ENCODE measurements at places on chromosomes 1 and 21. TPM values are rescaled to one million over a fixed set of nuclear protein-coding genes. Genes with fewer than 3 reads are reported as not detected.
A peak's percentile ranks its signal among the peaks of the same experiment; 100 is the strongest.

Gene ADGRL4
- total RNA-seq: 21.2 TPM

DNA sequence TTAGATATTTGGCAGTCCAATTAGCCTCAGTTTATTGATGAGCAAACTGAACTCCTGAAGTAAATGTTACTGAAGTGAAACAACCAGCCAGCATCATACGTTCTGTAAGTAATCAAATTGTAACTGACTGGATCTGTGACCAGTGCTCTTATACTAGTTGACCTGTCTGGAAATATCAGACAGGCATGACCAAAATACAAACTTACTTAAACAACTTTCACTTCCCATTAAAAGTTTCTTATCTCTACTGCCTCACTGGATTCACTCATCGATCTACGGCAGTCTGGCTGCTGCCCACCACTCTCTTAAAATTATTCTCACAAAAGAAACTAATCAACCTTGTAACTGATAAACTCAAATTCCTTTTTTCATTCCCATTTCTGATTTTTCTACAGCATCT, 56.4 kb downstream of the WDR3 start:
- DNase-seq: no peak

Gene FAM78B
- total RNA-seq: 3.8 TPM

- DNase-seq: no peak
Measured at GRCh38 chr1:197076585-197076984, 9.5 kb upstream of the F13B start.

DNA sequence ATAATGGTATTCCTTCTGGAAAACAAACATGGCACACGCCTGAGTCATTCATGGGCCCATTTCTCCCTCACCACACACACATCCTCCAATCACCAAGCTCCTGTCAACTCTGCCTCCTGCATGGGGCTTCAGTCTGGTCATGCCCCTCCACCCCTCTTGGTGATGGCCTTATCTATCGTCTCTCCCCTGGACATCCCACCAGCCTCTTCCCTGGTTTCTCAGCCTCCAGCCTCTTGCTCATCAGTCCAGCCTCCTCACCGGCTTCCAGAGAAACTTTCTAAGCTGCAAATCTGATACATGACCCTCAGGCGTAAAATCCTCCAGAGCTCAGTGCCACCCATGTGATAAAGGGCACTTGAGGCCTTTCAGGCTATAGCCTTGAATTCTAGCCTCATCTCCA, 243.9 kb downstream of the FOXD2 start:
- no peak for DNase-seq

DNA sequence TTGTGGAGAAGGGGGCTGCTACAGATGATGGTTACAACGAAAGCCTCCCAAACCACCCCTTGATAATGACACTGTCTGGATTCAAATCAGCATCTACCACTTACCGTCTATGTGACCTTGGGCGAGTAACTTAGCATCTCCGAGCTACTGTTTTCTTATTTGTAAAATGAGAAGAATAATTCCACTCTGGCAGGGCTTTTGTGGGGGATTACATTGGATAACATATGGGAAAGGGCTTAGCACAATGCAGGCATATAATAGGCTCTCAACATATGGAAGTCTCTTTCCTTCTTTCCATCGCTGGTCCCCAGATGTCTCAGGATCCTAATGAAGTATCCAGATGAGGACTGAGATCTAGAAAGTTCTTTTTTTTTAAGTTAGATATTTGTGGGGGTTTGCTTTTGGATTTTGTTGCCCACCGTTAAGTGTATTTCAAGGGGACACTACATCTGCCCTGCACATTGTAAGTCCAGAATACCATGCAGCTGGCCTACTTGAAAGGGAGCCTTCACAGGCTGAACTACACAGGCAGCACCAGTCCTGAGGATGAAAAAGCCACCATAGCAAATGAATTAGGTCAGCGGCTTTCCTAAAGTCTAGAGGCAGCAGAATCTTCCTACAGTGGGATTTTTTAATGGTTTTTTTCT, 172.2 kb upstream of the IRF2BP2 start:
- DNase-seq: no peak

GRCh38 chr1:64437453-64437852, 32.5 kb upstream of the CACHD1 start:
- no peak for DNase-seq

DNA sequence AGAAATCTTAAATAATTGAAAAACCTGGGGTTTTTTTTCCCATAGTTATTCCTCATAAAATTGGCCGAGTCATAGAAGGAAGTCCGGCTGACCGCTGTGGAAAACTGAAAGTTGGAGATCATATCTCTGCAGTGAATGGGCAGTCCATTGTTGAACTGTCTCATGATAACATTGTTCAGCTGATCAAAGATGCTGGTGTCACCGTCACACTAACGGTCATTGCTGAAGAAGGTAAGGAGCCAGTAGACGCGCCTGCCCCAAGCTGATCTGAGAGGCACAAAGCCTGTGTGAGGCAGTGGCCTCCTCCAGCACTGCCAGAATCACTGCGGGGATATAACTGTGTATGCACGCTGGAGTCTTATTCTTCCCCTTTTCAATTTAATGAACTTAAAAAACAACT, 100.3 kb downstream of the PHTF1 start:
- no peak for DNase-seq

DNA sequence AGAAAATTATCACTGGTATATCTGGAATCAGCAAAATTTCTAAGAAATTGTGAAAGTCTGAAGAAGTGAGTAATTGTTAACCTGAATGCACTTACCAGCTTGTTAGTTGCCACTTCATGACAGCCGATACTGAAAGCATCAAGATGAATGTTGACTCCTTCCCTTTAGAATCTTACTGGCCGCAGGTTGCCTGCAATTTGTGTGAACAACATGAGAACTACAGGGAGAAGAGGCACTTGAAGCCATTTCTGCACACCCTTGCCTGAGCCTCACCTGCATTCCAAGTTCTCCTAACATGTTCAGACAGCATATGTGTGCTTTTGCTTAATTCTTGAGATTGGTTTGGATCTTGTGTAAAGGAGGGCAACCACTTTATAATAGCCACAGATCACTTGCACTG, 59.2 kb upstream of the SSX2IP start:
- DNase-seq: no peak

Gene RNPEP
- total RNA-seq: 11.6 TPM

Gene ARMH1
- 0.92 TPM for total RNA-seq

Gene ADAMTS5
- total RNA-seq: 3.0 TPM

- DNase-seq: no peak
Measured at GRCh38 chr1:46546210-46546609, 5.2 kb downstream of the KNCN start.

GRCh38 chr1:43446388-43446740, 7.4 kb downstream of the HYI start:
- DNase-seq: no peak

DNA sequence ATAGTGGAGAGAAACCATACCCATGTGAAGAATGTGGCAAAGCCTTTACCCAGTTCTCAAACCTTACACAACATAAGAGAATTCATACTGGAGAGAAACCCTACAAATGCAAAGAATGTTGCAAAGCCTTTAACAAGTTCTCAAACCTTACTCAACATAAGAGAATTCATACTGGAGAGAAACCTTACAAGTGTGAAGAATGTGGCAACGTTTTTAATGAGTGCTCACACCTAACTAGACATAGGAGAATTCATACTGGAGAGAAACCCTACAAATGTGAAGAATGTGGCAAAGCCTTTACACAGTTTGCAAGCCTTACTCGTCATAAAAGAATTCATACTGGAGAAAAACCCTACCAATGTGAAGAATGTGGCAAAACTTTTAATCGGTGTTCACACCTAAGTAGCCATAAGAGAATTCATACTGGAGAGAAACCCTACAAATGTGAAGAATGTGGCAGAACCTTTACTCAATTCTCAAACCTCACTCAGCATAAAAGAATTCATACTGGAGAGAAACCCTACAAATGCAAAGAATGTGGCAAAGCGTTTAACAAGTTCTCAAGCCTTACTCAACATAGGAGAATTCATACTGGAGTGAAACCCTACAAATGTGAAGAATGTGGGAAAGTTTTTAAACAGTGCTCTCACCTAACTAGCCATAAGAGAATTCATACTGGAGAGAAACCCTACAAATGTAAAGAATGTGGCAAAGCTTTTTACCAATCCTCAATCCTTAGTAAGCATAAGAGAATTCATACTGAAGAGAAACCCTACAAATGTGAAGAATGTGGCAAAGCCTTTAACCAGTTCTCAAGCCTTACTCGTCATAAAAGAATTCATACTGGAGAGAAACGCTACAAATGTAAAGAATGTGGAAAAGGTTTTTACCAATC, 80.0 kb downstream of the JMJD4 start:
- no peak for DNase-seq

Gene NBPF1
- total RNA-seq: 12.2 TPM

Gene ANGPTL3
- total RNA-seq: not detected

Gene KCNJ10
- not detected for total RNA-seq

Gene KRTAP12-2
- total RNA-seq: not detected

- DNase-seq: peak; percentile 77
Measured at GRCh38 chr21:36747815-36748383, 49.0 kb downstream of the SIM2 start.

- DNase-seq: no peak
Measured at GRCh38 chr1:218718206-218718605, 373.1 kb downstream of the TGFB2 start.

Gene VPS72
- 40.5 TPM for total RNA-seq

Gene CAP1
- total RNA-seq: 69.1 TPM

DNA sequence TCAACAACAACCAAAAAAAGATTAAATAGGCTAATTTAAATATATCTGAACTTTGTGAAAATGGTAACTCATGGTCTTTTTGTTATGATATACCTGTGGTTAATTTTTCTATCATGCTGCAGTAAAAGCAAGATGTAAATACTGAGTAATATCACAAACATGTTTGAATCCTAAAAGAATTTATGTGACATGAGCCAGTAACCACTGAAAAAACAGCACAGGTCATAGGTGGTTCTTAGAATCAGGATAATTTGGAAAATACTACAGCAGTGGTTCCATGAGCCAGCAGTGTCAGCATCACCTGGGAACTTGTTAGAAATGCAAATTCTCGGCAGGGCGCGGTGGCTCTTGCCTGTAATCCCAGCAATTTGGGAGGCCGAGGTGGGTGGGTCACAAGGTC, 4.1 kb downstream of the ATP5IF1 start:
- no peak for DNase-seq

Gene KRTAP7-1
- not detected for total RNA-seq

- DNase-seq: no peak
Measured at GRCh38 chr1:43983253-43983899, 4.4 kb downstream of the B4GALT2 start.

Gene ACTA1
- total RNA-seq: 2,149 TPM

DNA sequence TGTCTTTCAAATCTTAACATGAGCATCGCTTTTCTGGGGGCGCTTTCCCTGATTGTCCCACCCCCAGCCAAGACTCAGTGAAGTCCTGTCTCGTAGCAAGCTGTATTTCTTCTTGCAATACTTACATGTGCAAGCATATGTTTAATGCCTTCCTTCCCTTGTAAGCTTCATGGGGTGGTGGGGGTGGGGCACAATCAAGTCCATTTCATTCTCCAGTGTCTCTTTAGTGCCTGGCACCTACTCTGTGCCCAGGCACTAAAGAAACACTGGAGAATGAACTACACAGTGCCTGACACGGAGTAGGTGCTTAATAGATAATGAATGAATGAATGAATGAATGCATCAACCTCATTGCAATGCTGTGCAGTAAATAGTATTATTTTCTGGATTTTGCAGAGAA, 143.1 kb downstream of the PLPP3 start:
- no peak for DNase-seq

Gene LEMD1
- not detected for total RNA-seq

Gene PCP4L1
- 0.17 TPM for total RNA-seq

- DNase-seq: no peak
Measured at GRCh38 chr21:44079846-44080245, 27.4 kb upstream of the PWP2 start.

GRCh38 chr1:107004421-107004820, 52.1 kb upstream of the PRMT6 start:
- DNase-seq: no peak

GRCh38 chr1:180137776-180138175, 16.9 kb upstream of the QSOX1 start:
- no peak for DNase-seq

DNA sequence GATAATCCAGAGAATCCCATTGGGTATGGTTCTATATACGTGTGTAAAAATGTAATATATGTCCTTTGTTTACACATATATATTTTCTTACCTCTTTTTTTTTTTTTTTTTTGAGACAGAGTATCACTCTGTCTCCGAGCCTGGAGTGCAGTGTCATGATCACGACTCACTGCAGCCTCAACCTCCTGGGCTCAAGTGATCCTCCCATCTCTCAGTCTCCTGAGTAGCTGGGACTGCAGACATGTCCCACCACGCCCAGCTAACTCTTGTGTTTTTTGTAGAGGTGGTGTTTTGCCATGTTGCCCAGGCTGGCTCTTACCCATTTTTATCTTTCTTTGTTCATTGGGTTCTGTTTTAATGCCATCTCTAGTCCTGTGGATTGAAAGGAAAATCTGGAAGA, 59.5 kb downstream of the ZBTB17 start:
- no peak for DNase-seq

DNA sequence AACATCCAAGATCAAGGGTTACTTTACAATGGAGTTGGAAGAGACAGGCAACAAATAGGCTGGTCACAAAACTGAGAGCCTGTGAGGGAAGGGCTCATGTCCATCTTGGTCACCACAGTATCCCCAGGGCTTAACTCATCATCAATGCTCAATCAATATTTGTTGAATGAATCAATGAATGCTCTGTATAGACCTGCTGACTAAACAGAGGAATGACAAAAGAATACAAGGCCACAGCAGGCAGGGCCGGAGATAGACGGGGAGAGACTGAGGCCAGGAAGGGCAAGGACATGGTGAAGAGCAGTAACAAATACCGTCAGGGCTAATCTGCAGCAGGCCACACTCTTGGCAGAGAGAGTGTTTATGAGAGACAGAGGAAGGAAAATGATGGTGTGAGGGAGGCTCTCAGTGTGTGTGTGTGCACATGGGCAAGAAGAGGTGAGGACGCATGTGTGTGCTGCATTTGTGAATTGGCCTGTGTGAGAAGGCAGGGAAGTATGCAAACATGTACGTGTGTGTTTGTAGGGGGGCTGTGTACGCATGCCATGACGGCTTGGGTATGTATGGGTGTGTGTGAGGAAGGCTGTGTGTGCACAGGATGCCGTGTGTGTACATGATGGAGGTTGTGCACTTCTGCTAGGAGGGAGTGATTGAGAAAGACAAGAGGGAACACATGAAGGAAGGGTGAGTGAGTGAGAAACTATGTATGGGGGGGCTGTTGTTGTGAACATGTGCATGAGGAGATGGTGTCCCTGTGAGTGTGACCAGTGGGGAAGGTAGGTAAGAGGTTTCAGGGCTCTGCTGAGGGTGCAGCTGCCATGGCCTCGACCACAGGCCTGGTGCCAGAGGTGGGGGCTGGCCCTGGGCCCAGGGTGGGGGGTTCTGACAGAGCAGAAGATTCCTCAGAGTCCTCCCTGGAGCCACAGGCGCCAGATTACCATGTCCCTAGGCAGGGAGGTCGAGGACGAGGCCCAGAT, 15.4 kb downstream of the AHDC1 start:
- DNase-seq: no peak

GRCh38 chr1:1442069-1442770, 6.7 kb downstream of the VWA1 start:
- DNase-seq: no peak

Measured in left ventricle myocardium superior (tissue), 1 donor.